ENCODE measurements at places on chromosomes 3 and 15.
A peak's percentile ranks its signal among the peaks of the same experiment; 100 is the strongest.

DNA sequence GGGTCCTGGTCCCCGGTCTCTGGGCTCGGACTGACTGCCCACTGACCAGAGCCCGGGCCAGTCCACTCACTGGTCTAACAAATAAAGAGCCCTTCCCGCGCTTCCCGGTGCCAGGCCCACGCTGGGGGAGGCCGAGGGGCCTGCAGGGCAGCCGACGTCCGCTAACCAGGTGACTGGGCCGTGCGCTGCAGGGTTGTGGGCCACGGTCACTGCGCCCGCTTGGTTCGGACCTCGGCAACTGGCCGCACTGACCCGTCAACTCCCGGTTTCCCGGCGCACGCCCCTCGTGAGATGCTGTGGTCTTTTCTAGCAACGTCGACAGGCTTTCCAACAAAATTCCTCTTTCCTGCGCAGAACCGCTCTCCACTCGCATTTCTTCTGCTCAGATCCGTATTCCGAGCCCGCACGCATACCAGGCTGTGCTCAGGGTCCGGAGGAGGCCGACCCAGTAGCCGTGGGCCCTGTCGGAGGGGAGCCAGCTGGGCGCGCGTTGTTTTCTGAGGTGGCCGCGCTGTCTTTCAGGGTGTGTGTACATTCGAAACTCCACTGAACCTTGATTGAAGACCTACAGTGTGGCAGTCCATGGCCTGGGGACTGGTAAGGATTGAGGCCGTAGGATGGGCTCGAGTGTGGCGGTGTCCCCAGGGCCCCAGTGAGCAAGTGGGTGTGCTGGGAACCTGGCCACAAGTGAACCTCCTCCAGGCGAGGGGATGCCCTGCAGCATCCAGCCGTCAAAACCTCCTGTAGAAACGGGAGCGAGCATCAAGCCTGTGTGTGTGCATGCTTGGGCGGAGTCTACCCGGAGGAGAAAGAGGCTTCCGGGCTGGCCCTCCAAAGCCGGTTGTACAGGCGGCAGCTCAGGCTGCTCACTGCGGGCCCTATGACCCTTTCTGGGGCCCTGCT, 875 bp upstream of the NT5DC2 start:
- no peak for DNase-seq

DNA sequence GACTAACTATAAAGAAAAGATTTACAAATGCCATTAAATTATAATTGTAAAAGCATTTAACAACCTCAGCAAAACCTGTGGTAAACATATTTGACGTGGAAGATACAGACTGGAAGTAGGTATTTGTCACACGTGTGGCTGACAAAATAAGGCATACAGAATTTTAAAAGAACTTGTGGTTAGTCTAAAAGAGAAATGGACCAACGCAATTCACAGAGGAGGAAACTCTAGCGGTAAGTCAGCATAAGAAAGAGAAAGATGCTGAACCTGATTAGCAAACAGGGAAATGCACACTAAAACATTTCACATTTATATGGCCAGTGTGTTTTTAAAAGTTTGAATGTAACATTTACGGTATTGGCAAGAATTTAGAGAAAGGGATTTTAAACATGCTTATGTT, 35.3 kb downstream of the KCNH8 start:
- no peak for DNase-seq

GRCh38 chr15:39530480-39531342, 50.2 kb upstream of the THBS1 start:
- DNase-seq = no peak

- no peak for DNase-seq
Observed at GRCh38 chr3:135224815-135225362, 429.8 kb downstream of the EPHB1 start.

- no peak for DNase-seq
Observed at GRCh38 chr3:100984308-100984707, 8.9 kb downstream of the ABI3BP start.

- no peak for DNase-seq
Observed at GRCh38 chr15:55481842-55482241, 26.2 kb downstream of the DNAAF4 start.

DNA sequence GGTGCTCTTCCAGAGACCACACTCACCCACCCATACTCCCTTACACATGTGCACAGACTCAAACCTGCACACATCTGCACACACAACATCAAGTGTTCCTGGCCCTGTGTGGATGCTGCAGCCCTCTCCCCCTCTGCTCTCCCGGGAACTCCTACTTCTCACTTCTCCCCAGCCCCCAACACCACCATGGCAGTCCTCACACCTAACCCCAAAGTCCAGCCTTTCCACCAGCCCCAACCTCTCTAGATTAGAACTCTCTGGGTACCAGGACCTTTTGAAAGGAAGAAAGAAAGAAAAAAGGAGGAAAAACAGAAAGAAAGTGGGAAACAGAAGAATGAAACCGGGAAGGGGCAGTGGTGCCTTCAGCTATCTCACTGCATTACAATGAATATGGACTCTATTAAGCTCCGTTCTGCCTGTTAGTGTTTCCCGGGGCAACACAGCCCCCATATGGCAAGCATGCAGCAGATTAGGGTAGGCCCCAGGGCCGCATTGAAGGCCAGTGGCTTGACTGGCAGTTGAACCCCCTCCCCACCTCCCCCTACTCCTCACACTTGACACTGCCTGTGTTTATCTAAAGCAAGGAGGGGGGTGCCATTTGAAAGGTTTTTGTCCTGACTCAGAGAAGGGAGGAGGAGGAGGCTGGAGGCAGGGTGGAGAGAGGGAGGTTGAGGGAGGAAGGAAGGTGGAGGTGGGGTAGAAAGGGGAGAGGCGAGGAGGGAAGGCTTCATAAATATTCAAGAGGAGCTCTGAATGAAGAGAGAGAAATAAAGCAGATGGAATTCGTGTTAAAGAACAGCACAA, 30.1 kb downstream of the BOC start:
- no peak for DNase-seq

DNA sequence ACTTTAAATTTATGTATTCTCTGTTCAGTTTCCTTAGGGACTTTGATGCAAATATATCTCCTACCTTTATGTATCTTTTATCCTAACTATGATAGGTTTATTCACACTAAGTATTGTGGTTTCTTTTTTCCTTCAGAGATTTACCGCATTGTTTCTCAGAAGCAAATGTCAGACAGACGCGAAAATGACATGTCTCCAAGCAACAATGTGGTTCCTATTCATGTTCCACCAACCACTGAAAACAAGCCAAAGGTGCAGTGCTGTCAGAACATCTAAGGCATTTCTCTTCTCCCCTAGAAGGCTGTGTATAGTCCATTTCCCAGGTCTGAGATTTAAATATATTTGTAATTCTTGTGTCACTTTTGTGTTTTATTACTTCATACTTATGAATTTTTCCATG, 18.3 kb downstream of the RAB11A start:
- DNase-seq = peak; percentile 18

DNA sequence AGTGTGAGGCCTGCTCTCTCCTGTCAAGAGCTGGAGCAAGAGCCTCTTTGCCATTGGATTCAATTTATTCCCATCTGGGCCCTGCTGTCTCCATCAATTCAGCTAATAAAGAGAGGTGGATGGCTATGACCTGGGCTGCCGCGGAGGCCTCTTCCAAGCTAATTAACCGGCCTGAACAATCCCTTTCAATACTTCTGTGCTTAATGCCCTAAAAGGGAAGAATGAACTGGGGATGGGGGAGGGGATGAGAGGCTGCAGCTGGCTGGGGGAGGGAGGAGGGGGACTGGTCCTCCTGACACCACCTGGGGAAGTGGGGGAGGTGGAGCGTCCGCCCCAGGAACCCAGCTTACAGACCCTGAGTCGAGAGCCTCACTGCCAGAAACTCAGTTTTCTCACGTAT, 33.4 kb upstream of the PRR23E start:
- DNase-seq = no peak

GRCh38 chr15:38624244-38625205, 59.9 kb upstream of the RASGRP1 start:
- DNase-seq = no peak

GRCh38 chr15:78679089-78679511, 38.1 kb upstream of the CHRNB4 start:
- no peak for DNase-seq

GRCh38 chr3:25429361-25430286, 1.6 kb downstream of the RARB start:
- no peak for DNase-seq

- no peak for DNase-seq
Observed at GRCh38 chr15:99090938-99091337, 13.9 kb upstream of the SYNM start.
